ENCODE measurements at places on chromosomes 3 and 15.

GRCh38 chr15:96802611-96803255 lies 472.2 kb downstream of the NR2F2 start:
- no peak for DNase-seq

- DNase-seq, result no peak
These were observed 14.0 kb downstream of the NANOGP8 start for GRCh38 chr15:35071106-35071505.

DNA sequence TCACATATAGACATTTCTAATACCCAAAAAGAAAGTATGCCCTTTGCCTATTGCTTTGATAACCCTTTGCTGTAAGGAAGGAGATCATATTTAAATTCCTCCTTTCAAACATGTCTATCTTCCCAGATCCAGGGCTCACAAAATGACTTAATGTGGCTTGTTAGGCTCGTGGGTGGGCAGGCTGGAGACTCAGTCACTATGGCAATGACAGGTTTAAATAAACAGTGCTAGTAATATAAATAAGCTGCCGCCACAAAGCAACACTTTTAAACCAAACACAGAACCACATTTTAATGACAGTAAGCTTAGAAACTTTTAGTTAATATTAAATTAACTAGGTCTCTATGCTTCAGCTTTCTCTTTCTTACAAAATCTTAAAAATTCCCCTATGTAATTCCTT lies 616.0 kb upstream of the NAALADL2 start:
- no peak for DNase-seq

GRCh38 chr3:126954141-126954842 lies 28.6 kb upstream of the PLXNA1 start:
- no peak for DNase-seq

- DNase-seq, result no peak
These were observed 45.1 kb downstream of the MFSD1 start for GRCh38 chr3:158846803-158847451.

DNA sequence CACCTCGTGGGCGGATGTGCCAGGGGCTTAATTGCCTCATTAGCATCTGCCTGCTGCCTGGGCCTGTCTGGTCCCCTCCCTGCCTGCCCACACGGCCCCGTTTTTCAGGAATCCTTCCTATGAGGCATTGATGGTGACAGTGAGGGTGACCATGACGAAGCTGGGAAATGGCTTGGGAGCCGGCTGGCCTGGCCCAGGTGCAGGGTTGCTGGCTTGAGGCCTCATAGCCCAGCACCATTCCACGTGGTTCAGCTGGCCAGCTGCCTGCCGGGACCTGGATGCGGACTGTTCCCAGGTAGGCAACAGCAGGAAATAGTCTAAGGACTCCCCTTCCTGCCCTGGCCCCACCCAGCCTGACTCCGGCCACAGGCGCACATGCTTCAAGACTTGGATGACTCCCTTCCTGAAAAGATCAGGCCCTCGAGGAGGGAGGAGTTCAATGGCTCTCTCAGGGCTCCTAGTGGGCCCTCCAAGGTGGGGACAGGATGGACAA lies 8.9 kb upstream of the DUSP7 start:
- no peak for DNase-seq

DNA sequence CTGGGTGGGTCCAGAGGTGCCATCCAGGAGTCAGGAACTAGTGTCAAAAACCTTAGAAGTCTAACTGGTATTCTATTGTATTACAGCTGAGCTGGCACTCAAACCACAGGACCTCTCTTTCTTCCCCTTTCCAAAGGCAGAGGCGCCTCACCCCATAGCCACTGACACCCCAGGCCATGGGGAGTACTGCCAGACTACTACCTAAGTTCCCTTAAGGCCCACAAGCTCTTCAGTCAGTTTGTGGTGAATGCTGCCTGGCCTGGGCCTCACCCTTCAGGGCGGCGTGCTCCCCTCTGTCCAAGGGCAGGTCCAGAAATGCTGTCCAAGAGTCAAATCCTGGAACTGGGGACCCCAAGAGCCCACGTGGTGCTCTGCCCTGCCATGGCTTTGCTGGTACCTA lies 43.0 kb upstream of the FGF7 start:
- no peak for DNase-seq

DNA sequence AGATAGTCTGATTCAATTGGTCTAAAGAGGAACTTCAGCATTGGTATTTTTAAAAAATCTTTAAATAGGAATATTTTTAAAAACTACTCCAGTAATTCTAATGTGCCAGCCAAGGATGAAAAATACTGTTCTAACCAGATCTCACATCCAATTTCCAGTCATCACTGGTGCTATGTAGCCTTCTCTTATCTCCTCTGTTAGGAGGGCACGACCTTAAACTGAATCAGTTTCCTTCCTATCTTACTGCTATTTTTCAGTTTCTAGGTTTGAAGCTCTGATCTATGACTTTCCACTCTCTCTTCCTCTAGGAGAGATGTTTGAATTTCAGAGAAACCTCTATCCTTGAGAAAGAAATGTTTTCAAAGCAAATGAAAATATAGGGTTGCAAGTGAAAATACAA lies 31.9 kb downstream of the HAPLN3 start:
- no peak for DNase-seq

- no peak for DNase-seq
These were observed 105.3 kb downstream of the THRB start for GRCh38 chr3:24389108-24390090.

DNA sequence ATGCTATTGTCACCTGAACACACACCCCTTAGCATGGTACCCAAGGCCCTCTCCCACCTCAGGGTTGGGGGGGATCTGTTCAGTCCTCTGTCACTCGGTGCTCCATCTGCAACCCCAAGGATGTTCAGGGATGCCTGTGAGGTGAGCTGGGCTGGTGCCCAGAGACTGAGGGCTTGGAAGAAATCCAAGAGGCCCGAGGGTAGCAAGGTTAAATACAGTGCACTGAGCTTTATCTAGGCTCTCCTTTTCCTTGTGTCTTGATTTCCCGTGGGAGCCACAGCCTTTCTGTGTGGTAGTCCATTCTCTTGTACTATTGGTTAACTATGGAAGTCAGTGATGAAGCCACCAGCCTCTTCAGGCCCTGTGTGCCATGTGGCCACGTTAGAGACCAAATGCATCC lies 18.7 kb upstream of the WNT5A start:
- DNase-seq, result no peak

GRCh38 chr15:59657635-59658125 lies 365 bp upstream of the GTF2A2 start:
- DNase-seq, result no peak

- DNase-seq, result no peak
These were observed 75.9 kb downstream of the GABRG3 start for GRCh38 chr15:27046880-27047279.

- no peak for DNase-seq
These were observed 6.4 kb downstream of the CFAP20DC start for GRCh38 chr3:59043391-59043790.

- no peak for DNase-seq
These were observed 99.1 kb upstream of the STT3B start for GRCh38 chr3:31433679-31433992.

DNA sequence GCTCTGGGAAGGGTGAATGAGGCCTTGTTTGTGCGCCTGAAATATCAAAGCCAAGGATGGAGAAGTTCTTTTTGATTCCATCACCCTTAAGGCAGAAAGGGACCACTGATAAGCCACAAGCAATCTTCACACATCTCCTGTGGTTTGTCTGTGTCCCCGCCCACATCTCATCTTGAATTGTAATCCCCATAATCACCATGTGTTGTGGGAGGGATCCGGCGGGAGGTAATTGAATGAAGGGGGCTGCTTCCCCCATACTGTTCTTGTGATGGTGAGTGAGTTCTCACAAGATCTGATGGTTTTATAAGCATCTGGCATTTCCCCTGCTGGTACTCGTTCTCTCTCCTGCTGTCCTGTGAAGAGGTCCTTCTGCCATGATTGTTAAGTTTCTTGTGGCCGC lies 329.6 kb upstream of the RGMA start:
- no peak for DNase-seq

DNA sequence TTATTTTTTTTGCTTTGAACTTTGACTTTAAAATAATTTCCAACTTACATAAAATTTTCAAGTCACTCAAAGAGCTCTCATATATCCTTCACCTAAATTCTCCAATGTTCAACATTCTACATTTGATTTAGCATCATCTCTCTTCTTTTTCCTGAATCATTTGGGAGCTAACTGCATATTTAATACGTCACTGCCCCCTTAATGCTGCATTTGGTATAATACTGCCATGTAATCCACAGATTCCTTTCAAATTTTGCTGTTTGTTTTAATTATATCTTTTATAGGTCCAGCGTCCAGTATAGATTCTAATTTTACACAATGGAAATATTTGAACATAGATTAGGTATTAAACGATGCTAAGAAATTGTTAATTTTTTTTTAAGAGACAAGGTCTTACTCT lies 2.3 kb upstream of the EIF2AK4 start:
- no peak for DNase-seq

DNA sequence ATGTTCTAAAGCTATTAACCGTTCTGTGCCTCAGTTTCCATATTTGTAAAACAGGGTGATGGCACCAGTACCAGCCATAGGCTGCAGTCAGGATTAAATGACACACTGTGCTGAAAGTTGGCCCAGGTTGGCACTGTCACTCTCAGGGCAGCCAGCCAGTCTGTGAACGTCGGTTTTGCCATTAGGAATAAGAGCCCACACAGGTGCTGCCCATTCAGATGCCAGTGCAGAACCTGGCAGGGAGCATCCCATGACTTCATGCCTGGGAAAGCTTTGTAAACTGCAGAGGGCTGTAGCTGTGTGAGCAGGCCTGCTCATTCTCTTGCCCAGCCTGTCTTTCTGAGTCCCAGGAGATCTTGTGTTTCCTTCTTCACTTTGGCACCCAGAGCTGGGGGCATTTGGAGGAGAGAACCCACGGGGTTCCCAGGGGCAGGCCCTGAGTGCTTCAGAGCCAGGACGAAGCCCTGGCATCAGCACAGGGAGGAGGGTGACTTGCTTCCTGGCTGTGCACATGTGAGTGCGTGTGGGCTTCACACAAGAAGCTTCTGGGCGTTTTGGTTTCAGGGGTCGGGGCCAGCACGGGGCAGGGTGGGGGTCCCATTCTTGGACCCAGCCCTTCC lies 46.9 kb downstream of the ZNF710 start:
- DNase-seq, result no peak

- no peak for DNase-seq
These were observed 25.0 kb downstream of the LRRC58 start for GRCh38 chr3:120324190-120324589.

GRCh38 chr3:13556917-13557316 lies 8.0 kb downstream of the FBLN2 start:
- no peak for DNase-seq

DNA sequence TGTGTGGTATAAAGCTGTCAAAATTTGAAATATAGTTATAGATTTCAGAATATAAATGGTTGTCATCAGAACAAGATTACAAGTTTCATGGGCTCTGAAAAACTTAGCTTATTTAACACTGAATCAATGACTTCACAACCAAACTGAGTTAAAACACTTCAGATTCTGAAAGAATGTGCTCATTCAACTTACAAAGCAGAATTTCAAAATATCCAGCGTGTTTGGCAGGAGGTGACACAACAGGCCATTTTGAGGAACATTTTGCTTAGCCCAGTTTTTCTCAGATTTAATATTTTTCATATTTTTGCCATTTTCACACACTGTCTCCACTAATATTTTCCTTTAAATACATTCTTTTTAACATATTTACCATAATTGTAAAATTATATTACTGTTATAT lies 781.1 kb downstream of the TUSC7 start:
- no peak for DNase-seq

DNA sequence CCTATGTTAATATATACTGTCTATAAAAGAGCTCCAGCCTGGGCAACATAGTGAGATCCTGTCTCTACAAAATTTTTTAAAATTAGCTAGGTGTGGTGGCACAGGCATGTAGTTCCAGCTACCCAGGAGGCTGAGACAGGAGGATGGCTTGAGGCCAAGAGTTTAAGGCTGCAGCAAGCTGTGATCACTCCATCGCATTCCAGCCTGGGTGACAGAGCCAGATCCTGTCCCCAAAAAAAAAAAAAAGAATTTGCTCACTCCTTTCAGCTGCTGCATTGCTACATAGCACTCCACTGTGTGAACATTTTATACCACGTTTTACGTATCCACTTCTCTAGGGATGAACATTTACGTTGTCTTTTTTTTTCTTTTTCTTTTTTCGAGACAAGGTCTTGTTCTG lies 6.0 kb upstream of the TSEN2 start:
- no peak for DNase-seq

DNA sequence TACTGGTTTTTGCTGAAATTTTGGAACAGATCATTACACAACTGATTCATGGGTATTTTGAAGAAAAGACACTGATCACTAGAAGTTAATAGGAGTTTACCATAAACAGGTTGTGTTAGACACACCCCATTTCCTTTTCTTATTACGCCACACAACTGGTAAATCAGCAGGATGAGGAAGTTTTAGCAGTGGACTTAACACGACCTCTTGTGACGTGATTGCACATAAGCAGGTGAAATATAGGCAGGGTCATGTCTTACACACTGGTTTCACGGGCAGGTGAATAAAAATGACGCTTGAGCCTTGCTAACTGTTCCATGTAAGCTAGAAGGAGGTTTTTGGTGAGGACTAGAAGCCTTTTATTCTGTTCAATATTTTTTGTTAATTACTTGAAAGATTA lies 27.1 kb upstream of the TPRG1 start:
- no peak for DNase-seq

GRCh38 chr3:198062068-198062465 lies 102.0 kb downstream of the LMLN start:
- no peak for DNase-seq

GRCh38 chr3:55790596-55791350 lies 303.7 kb upstream of the WNT5A start:
- no peak for DNase-seq

DNA sequence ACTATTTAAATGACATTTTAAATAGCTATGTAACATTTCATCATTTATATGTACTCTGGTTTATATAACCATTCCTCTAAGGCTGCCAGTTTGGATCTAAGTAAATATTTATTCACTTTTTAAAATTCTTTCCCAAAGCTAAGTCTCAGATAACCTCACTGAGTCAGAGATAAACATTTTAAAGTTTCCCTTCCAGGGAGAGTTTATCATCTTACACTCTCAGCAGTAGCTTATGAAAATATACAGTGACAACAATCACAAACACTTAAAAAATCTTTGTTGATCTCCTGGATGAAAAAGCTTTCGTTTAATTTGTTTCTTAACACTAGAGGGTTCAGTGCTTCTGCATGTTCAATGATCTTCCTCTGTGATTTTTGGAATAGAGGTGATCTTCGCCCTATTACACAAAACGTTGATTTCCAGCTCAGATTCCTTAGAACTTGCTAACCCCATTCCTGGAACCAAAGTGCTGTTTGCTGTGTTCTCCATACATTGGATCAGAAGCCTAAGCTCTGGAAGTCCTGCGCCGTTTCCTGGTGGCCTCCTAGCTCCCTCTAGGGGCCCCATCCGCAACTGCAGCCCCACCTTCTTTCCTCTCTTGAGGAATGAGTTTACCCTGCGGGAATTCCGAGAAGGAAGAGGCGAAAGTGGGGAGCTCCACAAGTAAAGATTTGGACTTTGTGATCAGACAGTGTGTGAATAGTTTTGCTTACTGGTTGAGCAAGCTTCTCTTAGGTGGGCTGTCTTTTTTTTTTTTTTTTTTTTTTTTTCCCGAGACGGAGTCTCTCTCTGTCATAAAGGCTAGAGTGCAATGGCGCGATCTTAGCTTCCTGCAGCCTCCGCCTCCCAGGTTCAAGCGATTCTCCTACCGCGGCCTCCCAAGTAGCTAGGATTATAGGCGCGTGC lies 29.3 kb upstream of the SACM1L start:
- peak; percentile 44 for DNase-seq

Measured in activated CD4-positive, CD25-positive, alpha-beta regulatory T cell treated with anti-CD3 and anti-CD28 coated beads, Interleukin-2, amount 50 U/mL, for 72 hours (primary cell).